ENCODE measurements at places on chromosomes 6 and 20.

- DNase-seq = no peak
Measured at GRCh38 chr6:67184405-67184804, 1450.7 kb upstream of the ADGRB3 start.

DNA sequence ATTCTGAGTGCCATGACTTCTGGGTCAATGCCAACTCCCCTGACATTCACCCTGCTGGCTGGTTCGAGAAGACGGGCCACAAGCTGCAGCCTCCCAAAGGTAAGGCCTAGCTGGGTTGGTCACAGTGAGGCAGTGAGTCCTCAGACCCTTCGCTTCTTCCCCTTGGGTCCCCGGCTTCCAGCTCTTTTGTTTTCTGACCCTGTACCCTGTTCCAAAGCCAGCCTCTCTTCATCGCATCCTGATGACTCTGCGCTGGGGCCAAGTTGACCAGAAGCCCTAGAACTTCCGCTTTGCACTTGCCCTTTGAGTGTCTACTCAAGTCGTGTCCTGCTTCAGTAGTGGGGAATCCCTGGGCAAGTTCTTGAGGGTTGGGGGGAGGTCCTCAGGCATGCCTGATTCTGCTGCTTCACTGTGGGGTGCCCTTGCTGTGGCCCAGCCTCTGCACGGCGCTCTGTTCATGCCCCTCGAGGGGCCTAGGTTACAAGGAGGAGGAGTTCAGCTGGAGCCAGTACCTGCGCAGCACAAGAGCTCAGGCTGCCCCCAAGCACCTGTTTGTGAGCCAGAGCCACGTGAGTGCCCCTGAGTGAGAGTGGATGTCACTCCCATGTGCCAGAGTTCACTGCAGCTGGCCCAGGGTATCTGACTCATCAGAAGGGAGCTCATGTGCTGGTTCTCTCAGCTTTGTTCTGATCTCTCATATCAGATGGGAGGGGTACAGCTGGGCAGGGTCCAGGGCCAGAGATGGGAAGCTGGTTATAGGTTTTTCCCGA, 23.0 kb downstream of the L3MBTL1 start:
- no peak for DNase-seq

- DNase-seq = no peak
Measured at GRCh38 chr6:3402310-3403237, 54.3 kb downstream of the SLC22A23 start.

GRCh38 chr20:16128538-16129106, 444.6 kb downstream of the KIF16B start:
- no peak for DNase-seq

GRCh38 chr6:143677577-143677890, 231 bp upstream of the PHACTR2 start:
- DNase-seq = no peak

GRCh38 chr6:14751645-14752175, 494.2 kb upstream of the JARID2 start:
- no peak for DNase-seq

DNA sequence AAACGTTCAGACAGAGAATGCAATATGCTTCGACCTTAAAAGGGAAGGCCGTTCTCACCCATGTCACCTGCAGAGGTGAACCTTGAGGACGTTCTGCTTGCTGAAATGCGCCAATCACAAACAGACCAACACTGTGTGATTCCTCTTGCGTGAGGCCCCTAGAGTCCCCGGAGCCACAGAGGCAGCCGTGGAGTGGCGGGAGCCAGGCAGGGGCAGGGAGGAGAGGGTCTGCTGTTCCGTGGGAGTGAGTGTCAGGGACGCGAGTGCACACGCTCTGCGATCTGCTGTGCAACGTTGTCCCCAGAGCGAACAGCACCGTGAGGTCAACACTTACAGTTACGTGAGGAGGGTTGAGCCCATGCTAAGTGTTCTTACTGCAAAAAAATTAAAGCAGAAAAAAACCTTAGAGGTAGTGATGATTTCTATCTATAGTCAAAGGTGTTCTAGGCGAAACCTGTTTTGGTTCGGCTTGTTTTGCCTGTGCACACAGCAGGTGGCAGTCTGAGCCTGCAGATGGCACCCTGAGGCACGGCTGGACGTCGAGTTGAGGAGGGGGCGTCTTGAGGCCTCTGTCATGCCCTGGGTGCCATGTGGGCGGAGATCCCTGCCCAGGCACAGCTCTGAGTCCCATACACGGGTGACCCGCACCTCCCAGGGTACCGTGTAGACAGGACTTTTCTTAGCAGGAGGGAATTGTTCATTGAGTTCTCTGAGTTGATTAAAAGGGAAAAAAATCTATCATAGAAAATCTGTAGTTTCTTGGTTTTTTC, 71.7 kb upstream of the FRMD1 start:
- DNase-seq = no peak

- no peak for DNase-seq
Measured at GRCh38 chr6:74581681-74582080, 624.2 kb downstream of the COL12A1 start.

GRCh38 chr6:49766762-49767161, 20.3 kb downstream of the PGK2 start:
- DNase-seq = no peak
